ENCODE measurements at places on chromosomes 4 and X. TPM values are rescaled to one million over a fixed set of nuclear protein-coding genes. Genes with fewer than 3 reads are reported as not detected.

NXF2B gene
- not detected for total RNA-seq

RAB9B gene
- total RNA-seq, result 1.5 TPM

MAGEA4 gene
- total RNA-seq, result not detected

F11 gene
- not detected for total RNA-seq

PABPC1L2B gene
- total RNA-seq, result not detected

ETDB gene
- not detected for total RNA-seq
